ENCODE measurements at places on chromosomes 1 and 21.

DNA sequence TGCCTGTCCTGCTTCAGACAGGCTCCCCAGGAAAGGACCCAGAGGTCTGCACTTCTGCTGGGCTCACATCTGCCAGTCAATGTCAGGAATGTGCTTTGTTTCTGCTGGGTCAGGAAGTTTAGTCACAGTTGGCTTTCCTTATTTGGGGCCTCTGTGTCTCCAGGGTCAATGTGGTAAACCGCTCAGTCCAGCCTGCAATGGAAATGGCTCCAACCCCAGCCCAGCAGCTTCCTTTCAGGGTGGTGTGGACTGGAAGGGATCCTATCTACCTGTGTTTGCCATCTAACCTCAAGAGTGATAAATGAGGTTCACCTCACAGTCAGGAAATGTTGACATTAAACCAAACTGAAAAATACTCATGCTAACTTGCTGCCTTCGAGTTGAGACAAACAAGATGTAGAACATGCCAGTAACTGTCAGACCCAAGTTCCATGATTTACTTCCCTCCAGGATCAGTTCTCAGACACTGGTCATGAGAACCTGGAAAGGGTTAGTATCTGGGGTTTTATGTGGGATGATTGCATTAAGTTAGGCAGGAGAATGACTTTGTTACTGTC is 20.3 kb downstream of the ENO1 start:
- DNase-seq: no peak

DNA sequence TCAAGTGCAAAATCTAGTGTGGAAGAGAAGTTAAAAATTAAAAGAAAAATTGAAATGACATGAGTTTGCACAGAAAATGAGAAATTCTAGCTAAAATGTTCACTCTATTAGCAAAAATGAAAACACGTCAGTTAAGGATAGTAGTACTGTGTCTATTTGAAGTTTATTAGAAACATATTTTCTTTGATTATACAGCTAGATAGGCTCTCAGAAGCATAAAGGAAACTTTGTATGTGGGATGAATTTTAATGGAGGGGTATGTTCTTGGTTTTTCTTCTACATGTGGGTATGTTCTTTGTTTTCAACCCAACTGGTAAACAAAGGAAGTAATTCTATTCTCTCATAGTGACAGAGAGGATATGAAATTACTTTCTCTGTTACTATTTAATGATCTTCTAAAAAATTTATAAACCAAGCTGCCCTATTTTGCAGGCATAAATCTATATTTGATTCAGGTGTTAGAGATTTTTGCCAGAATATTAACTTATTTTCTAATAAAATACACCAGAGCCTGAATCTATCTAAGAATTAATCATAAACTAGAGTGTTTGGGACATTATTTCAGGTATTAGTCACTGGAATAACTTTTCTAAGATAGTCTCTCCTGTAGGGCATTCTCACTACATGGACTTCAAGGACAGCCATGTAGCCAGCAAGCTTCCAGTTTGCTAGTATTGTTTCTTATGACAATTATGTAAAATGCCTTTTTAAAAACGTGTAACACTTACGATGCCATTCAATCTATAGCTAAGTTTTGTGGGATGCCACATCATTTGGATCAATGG is 15.8 kb downstream of the GPSM2 start:
- no peak for DNase-seq

DNA sequence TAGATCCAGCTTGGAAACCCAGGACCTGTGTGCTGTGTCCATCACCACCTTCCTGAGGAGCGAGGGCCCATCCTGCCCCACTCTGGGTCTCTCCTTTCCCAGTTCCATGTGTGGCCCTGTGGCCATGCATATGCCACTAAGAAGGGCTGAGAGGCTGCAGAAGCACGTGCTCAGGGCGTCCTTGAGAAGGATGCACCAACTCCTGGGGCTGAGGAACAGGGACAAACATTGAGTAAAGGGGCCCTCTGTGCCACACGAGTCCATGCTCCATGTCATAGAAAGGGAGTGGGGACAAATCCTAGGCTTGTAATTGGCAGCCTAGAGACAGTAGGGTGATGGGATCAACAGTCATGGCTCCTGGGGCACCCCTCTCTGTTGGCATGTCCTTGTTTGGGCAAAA is 8.4 kb downstream of the ETV3L start:
- DNase-seq: no peak

- DNase-seq: no peak
These were observed 10.5 kb downstream of the ATP5IF1 start for GRCh38 chr1:28246427-28246832.

DNA sequence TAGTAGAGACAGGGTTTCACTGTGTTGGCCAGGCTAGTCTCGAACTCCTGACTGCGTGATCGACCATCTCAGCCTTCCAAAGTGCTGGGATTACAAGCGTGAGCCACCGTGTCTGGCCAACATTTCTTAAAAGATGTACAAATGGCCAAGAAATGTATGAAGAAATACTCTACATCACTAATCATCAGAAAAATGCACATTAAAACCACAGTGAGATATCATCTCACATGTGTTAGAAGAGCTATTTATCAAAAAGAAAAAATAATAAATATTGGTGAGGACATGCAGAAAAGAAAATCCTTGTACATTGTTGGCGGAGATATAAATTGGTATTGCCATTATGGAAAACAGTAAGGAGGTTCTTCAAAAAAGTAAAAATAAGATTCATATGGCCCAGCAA is 33.6 kb upstream of the TNFSF18 start:
- DNase-seq: no peak

- DNase-seq: no peak
These were observed 111.8 kb downstream of the FGGY start for GRCh38 chr1:59408608-59409240.

GRCh38 chr1:82634266-82634665 is 833.5 kb downstream of the ADGRL2 start:
- no peak for DNase-seq

DNA sequence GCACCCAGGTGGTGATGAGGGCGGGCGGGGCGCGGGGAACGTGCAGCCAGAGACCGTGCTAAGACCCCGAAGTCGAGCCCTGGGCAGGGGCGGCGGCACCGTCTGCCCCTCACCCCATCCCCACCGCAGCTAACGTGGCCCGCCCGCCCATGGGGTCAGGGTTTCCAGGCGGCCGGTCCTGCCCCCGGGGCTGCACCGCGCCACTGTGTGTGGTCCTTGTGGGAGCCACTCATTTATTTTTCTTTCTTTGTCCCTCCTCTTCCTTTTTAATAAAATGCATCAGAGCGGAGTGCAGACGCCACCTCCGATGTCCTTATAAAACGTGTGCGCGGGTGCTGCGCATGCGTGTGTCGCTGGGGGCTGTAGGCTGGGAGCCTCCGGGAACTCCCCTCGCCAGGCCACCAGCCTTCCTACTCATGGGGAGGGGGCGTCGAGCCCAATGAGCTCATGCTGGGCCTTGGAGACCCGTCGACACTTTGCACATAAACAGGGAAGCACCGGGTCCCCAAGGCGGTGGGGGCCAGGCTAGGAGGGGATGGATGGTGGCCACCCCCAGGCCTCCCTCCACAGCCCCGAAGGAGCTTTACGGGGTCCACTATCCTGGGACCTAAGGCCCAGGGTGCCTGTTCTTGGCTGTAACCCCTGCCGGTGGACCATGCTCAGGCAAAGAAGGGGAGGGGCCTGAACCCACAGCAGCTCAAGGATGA is 59.9 kb downstream of the WNT9A start:
- DNase-seq: no peak

GRCh38 chr1:235290740-235291502 is 37.1 kb downstream of the ARID4B start:
- DNase-seq: no peak

GRCh38 chr1:92653605-92654381 is 131.1 kb downstream of the EVI5 start:
- no peak for DNase-seq

GRCh38 chr1:19643121-19643520 is 990 bp upstream of the NBL1 start:
- DNase-seq: no peak

DNA sequence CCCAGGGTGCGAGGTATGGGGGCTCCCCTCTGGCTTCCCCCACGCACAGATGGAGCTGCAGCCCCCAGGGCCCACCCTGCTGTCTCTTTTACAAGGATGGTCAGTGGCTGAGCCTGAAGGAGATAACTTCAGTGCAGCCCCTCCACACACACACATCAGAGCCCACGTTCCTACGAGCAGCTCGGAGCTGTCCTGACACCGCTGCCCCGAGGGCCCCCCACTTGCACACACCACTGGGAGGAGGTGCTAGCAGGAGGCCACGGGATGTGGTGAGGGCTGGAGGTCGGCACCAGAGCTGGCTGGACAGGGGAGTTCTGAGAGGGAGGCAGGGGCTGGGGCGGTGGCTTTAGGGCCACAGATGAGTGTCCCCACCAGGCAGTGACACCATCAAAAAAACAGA is 53.9 kb downstream of the MORN1 start:
- DNase-seq: no peak

- DNase-seq: no peak
These were observed 16.1 kb downstream of the SLAMF1 start for GRCh38 chr1:160630523-160631451.

- DNase-seq: no peak
These were observed 24.0 kb upstream of the WASF2 start for GRCh38 chr1:27513958-27514357.

DNA sequence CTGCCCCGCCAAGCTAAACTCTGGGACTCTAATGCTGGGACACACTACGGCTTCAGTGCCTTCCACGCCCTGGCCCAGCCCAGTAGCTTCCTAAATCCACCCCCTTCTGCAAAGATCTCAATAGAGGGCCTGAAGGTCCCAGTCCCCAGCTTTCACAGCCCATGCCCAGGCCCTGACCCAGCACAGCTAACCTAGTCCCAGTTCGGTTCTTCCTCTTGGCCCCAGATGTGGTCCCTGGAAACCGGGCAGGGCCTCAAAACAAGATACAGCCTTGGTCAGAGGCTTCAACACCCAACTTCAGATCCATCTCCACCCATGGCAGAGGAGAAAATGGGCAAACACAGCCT is 646 bp upstream of the PDZK1IP1 start:
- no peak for DNase-seq

DNA sequence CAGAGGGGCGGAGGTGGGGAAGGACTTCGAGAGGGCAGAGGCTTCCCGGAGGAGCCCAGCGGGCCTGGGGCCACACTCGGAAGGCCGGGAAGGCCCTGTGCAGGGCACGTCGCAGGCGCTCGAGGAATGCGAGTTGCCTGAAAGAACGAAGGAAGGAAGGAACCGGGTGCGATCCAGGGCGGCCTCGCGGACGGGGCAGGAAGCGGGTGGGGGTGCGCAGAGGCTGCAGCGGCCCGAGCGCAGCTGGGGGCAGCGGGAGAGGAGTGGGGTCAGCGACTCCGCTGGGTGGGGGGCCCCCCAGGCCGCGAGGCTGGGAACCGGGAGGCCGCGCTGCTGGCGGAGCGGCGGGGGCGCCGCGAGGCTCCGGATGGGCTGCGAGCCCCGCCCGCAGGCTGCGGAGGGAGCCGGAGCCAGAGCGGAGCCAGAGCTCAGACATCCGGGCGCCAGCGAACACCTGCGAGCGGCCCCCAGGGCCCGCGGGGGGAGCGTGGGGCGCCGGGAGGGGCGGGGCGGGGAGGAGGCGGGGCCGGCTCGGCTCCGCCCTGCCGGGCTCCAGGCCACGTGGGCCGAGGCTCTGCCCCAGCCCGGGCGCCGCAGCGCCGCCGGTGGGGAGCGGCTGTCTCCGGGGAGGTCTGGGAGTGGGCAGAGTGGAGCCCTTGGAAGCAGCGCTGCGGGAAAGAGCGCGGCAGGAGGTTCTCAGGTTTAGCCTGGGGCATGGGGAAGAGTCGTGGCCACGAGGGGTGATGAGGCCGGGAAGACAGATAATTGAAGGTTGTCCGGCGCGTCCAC is 4.6 kb downstream of the ID3 start:
- peak; percentile 69 for DNase-seq

GRCh38 chr21:26845066-26845758 is at the start of gene ADAMTS1:
Gene ADAMTS1 (minus strand): TSS chr21:26845409. CDS start chr21:26844954, 455 bp downstream.
- DNase-seq: no peak

DNA sequence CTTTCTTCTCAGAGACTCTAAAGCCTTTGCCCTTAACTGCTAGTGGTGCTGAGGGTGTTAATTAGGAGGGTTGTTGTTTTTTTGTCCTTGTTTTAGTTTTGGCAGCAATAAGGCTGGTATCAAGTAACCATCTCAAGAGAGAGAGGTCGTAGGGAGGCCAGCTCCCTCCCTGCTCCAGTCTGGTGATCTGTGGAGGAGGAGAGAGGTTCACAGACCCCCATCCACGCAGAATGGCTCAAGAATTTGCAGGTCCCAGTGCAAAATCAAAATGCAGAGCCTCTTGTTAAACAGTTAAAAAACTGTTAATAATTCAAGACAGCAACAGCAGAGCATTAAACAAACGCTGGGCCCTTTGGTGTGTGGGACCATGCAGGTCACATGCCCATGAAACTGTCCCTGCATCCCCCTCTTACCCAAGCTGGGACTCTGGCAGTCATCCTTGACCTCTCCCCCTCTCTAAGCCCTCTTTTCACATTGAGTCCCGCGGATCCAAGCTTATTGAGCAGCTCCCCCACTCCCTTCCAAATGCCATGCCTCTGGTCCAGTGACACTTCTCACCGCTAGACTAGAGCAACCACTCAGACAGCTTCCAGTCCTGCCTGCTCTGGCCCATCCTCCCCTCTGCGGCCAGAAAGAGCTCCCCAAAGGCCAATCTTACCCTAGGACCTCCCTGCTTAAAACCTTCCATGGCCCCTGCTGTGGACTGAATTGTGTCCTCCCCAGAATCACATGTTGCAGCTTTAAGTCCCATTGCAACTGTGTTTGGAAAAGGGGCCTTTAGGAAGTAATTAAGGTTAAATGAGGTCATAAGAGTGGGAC is 47.7 kb upstream of the RPL11 start:
- no peak for DNase-seq

- DNase-seq: no peak
These were observed 67.5 kb downstream of the CLIC6 start for GRCh38 chr21:34736116-34736874.

DNA sequence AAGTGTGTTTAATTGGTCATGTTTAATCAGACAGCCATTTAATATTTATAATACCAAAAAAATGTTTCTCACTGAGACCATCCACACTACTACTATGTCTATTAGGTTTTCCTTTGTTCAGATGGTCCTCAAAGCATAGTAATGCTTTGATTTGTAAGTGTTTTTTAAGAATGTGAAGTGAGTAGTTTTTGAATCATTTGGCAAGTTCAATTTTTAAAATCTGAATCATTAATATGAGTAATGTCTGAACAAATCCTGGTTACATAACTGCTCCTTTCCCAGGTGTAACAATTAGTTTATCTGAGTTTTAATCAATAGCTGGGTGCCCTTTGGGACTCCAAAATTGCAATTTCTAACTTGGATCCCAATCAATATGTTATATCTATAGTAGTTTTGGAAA is 23.5 kb upstream of the RPL5 start:
- DNase-seq: no peak

GRCh38 chr1:235075048-235075776 is 53.4 kb downstream of the TOMM20 start:
- no peak for DNase-seq

GRCh38 chr1:25795211-25795610 is 4.8 kb upstream of the SELENON start:
- DNase-seq: no peak

- no peak for DNase-seq
These were observed 95.1 kb downstream of the KIAA0319L start for GRCh38 chr1:35461966-35462651.

Data from stimulated activated CD4-positive, alpha-beta T cell treated with anti-CD3 and anti-CD28 coated beads, Interleukin-1b, Interleukin-23, amount 100 ng/mL, for 1 hour (primary cell).